ENCODE measurements at places on chromosomes 5 and 9. TPM values are rescaled to one million over a fixed set of nuclear protein-coding genes. Genes with fewer than 3 reads are reported as not detected.

- DNase-seq: no peak
- H3K27me3 ChIP-seq: no peaks in the 10 kb centered on the region
- H3K36me3 ChIP-seq: no peaks in the 10 kb centered on the region
- H3K4me3 ChIP-seq: no peak overlapping the region
- H3K27ac ChIP-seq: peak overlapping the region; percentile 76
Measured at GRCh38 chr5:134637116-134637721, 4.6 kb upstream of the SAR1B start.

DNA sequence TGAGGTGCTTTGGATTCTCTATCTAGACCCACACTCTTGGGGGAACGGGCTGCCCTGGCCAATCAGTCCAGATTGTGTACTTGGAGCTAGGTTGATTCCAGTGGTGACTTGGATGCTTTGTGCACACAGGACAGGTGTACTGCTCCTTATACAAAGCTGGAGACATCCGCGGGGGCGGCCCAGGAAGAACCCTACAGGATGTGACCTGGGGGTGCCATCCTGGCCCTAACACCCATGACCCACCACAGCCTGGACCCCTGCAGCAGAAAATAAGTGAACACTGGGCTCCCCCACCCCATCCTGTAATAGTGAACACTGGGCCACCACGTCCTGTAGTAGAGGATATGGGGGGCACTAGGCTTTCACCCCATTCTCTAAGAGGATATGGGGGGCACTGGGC, 12.1 kb upstream of the PLEKHG4B start:
- H3K36me3 ChIP-seq: no peaks in the 10 kb centered on the region
- H3K27me3 ChIP-seq: peaks cover 69% of the 10 kb centered on the region
- DNase-seq: no peak
- no peak overlapping the region for H3K4me3 ChIP-seq
- H3K27ac ChIP-seq: no peak overlapping the region

- DNase-seq: no peak
- H3K4me1 ChIP-seq: no peaks in the 10 kb centered on the region
- H3K27me3 ChIP-seq: no peaks in the 10 kb centered on the region
- H3K36me3 ChIP-seq: no peaks in the 10 kb centered on the region
Measured at GRCh38 chr5:81950996-81951395, 20.8 kb upstream of the ATG10 start.

GRCh38 chr5:148815578-148815977, 10.8 kb upstream of the ADRB2 start:
- DNase-seq: no peak
- H3K4me3 ChIP-seq: no peak overlapping the region
- H3K36me3 ChIP-seq: no peaks in the 10 kb centered on the region
- no peaks in the 10 kb centered on the region for H3K27me3 ChIP-seq

GRCh38 chr9:21993893-21994555, at the start of gene CDKN2A:
TSS of gene CDKN2A (minus strand) at chr9:21994392.
- DNase-seq: no peak
- H3K4me3 ChIP-seq: peak within 1 kb of the TSS; percentile 82
- H3K27me3 ChIP-seq: peaks cover 17% of the 10 kb centered on the region
- no peaks in the 10 kb centered on the region for H3K36me3 ChIP-seq

DNA sequence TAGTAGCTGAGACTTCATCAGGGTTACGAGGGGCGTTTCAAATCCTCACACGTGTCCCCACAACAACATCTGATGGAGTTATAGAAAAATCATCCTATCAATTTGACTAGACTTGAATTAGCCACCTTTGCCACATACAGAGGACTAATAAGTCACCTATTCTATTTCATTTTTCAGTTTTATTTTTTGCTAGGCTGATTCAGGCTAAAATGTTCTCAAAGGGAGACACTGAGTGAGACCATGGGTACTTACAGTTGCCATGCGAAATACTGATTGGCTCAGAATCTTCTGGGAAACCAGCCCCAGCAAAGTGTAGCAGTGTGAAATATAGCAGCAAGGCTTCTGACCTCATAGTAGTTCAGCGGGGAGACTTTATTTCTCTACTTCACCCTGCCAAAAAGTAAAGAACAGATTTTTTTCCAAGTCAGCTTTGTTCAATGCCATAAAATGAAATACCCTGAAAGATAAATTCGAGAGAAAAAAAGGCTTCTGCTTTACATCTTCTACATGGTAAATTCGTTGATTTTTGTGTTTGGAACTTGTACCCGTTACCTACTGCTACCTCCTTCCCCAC, 69.9 kb downstream of the SEMA6A start:
- no peaks in the 10 kb centered on the region for H3K27me3 ChIP-seq
- no peak overlapping the region for H3K4me3 ChIP-seq

GRCh38 chr5:167020418-167020817, 1271.0 kb upstream of the WWC1 start:
- H3K27me3 ChIP-seq: no peaks in the 10 kb centered on the region
- no peak overlapping the region for H3K4me3 ChIP-seq
- H3K36me3 ChIP-seq: no peaks in the 10 kb centered on the region
- no peak overlapping the region for H3K27ac ChIP-seq

DNA sequence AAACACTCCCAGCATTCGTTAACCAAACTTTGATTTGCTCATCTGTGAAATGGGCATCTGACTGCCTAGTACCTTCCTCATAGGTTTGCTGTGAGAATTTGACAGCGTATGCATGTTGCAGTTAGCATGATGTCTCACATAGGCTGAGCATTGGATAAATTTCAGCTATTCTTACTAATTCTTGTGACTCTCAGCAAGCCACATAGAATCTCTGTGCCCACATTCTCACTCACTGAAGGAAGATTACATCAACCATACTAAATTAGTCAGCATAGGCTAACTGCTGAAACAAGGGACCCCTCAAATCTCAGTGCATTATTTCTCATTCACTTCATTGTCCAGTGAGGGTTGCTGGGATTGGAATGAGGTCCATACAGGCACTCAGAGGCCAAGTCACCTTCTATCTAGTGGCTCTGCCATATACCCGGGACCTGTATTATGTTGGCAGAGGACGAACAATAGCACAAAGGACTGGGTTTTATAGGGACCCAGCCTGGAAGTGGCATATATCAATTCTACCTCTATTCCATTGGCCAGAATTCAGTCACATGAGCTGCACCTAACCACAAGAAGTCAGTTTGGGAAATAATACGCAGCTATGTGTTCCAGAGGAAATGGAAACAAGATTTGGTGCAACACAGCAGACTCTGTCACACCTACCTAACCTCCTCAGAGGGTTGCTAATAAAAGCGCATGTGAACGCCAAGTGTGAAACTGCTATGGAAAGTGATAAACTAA, 4.2 kb upstream of the PTGER4 start:
- H3K27me3 ChIP-seq: peaks cover 7% of the 10 kb centered on the region
- no peak for DNase-seq
- H3K4me3 ChIP-seq: no peak overlapping the region
- H3K27ac ChIP-seq: no peak overlapping the region
- H3K36me3 ChIP-seq: no peaks in the 10 kb centered on the region
- H3K4me1 ChIP-seq: peaks cover 12% of the 10 kb centered on the region

DNA sequence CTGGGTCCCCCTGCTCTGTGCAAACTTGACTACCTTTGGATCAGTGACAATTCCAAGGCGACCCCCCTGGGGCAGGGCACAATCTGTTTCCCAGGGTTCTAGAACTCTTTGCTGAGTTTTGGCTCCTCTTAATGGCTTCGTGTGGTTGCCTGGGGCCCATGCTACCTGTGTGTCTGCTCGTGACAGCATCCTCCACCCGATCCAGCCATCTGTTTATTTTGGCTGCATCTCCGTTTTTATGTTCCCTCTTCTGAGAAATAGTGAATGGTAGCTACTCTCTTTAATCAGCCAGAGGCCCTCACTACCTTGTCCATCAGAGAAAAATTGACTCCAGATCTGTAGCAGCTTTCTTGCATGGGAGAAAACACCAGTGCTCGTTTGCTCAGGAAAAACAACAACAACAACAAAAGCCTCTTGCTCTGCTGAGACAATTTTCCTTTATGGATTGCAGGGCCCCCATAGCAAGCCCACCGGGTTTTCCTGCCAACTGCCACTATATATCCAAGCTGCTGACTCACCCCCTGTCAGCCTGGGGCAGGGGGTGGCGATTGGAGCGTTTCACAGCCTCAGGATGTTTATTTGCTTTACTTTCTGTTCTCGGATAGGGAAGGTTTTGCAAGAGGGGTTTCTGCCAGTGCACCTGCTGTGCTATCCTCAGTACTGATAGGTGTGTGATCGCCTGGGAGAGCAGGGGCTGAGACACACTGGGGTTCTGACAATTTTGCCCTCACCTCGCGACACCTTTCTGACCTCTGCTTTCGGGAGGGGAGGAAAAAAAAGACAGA, 607.8 kb downstream of the BNC2 start:
- H3K4me3 ChIP-seq: no peak overlapping the region
- H3K27me3 ChIP-seq: peaks cover 6% of the 10 kb centered on the region
- no peaks in the 10 kb centered on the region for H3K36me3 ChIP-seq

DNA sequence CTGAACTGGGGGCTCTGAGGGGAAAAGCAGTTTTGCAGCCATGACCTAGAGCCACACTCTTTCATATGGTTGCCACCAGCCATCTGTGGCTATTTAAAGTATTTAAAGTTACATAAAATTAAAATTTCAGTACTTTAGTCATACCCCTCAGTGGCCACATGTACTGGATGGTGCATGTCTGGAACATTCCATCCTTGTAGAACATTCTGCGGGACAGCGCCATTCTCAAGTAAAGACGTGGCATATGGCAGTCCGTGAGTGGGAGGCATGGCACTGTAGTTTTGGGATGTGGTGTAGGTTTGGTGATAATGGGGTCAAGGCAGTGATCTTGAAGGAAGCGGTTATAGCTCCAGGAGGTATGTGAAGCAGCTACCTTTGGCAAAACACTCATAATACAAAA, 61.4 kb upstream of the NFIL3 start:
- no peak overlapping the region for H3K27ac ChIP-seq
- no peaks in the 10 kb centered on the region for H3K36me3 ChIP-seq
- H3K27me3 ChIP-seq: peaks cover 33% of the 10 kb centered on the region

- H3K27ac ChIP-seq: no peak overlapping the region
- no peaks in the 10 kb centered on the region for H3K27me3 ChIP-seq
- H3K4me1 ChIP-seq: no peaks in the 10 kb centered on the region
- H3K36me3 ChIP-seq: no peaks in the 10 kb centered on the region
- DNase-seq: no peak
- no peak overlapping the region for H3K4me3 ChIP-seq
Measured at GRCh38 chr5:29051509-29051908, 2013.1 kb upstream of the CDH9 start.

GRCh38 chr9:99054581-99054980, 50.3 kb upstream of the TGFBR1 start:
- no peak for DNase-seq
- H3K27me3 ChIP-seq: peaks cover 6% of the 10 kb centered on the region
- no peak overlapping the region for H3K4me3 ChIP-seq
- H3K27ac ChIP-seq: no peak overlapping the region
- H3K36me3 ChIP-seq: no peaks in the 10 kb centered on the region

- H3K27me3 ChIP-seq: no peaks in the 10 kb centered on the region
- no peaks in the 10 kb centered on the region for H3K36me3 ChIP-seq
- no peak overlapping the region for H3K27ac ChIP-seq
- peaks cover 45% of the 10 kb centered on the region for H3K4me1 ChIP-seq
- no peak for DNase-seq
Measured at GRCh38 chr9:123866497-123866896, 63.4 kb downstream of the DENND1A start.

DNA sequence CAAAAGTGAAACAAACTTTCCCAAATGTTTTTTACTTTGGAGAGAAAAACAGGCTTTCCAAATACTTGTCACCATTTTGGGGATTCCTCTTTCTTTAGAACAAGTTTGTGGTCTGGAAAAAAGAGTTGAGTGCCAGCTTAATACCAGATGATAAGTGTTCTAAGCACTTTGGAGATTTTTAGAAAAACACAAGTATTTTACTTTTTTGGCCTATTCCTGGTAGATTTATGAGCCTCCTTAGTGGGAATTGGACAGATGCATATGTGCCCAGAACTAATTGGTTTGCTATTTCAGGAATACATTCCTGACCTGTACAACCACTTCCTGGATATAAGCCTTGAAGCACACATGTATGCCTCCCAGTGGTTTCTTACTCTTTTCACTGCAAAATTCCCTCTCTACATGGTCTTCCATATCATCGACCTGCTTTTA, 40.5 kb downstream of the GPR21 start:
- H3K27me3 ChIP-seq: no peaks in the 10 kb centered on the region
- no peak overlapping the region for H3K27ac ChIP-seq
- DNase-seq: no peak
- H3K4me1 ChIP-seq: no peaks in the 10 kb centered on the region
- no peak overlapping the region for H3K4me3 ChIP-seq

DNA sequence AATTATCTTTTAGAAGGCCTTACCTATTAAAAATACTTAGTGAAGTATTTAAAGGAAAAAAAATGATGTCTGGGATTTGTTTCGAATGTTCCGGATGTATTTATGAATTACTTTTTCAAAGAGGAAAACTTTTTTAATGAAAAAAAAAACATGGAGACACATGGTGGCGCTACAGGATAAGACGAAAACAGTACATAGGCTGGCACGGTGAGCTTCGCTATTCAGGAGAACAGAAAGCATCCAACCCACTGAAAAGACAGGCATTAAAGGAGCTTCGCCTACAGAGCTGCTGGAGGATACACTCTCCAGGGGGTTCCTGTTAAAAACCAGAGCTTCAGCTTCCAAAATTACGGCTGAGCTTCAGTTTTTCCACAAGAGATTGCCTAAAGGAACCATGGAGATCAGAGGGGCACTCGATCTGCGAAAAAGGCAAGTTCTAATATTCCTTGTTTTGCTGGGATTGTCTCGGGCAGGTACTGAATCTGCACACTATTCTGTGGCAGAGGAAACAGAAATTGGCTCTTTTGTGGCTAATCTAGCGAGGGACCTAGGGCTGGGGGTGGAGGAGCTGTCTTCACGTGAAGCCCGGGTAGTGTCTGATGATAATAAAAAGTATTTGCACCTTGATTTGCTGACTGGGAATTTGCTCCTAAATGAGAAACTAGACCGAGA, at the start of gene PCDHB14:
PCDHB14 (plus strand) TSS at position 232 of the 672 bp plus-strand sequence; CDS start at position 395, 163 bp downstream.
- no peaks in the 10 kb centered on the region for H3K36me3 ChIP-seq
- H3K27ac ChIP-seq: no peak within 1 kb of the TSS
- H3K4me1 ChIP-seq: 0 out of 2 replicates have a peak, but pooled peaks cover 7% of the 10 kb centered on the region
- peak; percentile 45 for DNase-seq
- peak within 1 kb of the TSS; percentile 57 for H3K4me3 ChIP-seq

DNA sequence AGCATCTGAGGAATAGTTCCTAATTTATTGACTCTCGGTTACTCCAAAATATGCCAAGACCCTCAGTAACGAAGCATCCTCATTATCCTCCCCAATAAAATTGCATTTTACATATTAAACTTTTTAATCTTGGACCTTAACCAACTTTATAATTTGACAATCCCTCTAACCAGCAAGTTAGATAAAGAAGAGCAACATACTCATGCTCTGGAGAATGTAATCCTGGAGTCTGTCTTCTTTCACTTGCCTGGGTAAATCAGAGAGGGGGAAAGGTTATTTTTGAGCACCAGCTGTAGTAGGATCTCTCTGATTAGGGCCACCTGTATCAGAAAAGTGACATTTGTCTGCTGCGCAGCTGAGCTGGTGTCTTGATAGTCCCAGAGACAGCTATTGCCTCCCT, 59.8 kb downstream of the NDFIP1 start:
- no peaks in the 10 kb centered on the region for H3K36me3 ChIP-seq
- H3K4me3 ChIP-seq: no peak overlapping the region
- peaks cover 72% of the 10 kb centered on the region for H3K4me1 ChIP-seq

- DNase-seq: no peak
- H3K4me3 ChIP-seq: no peak overlapping the region
- H3K4me1 ChIP-seq: peaks cover 18% of the 10 kb centered on the region
- no peaks in the 10 kb centered on the region for H3K36me3 ChIP-seq
- no peak overlapping the region for H3K27ac ChIP-seq
- no peaks in the 10 kb centered on the region for H3K27me3 ChIP-seq
Measured at GRCh38 chr9:130205912-130206311, 33.7 kb downstream of the NCS1 start.

GRCh38 chr5:943918-944620, 51.4 kb downstream of the TRIP13 start:
- H3K27me3 ChIP-seq: peaks cover 60% of the 10 kb centered on the region
- H3K27ac ChIP-seq: no peak overlapping the region
- no peak for DNase-seq
- H3K36me3 ChIP-seq: no peaks in the 10 kb centered on the region

Gene PCDHGA5
- 0.11 TPM for total RNA-seq

Gene ANXA2R
- total RNA-seq: 0.95 TPM

Gene ZFP37
- 5.6 TPM for total RNA-seq

Gene OR13C4
- not detected for total RNA-seq

All from HepG2 (cell line).